M059J (cell line): ENCODE measurements at places on chromosomes 1 and 21.

- peak; percentile 67 for DNase-seq
Observed at GRCh38 chr1:198713081-198713480, 74.2 kb downstream of the PTPRC start.

DNA sequence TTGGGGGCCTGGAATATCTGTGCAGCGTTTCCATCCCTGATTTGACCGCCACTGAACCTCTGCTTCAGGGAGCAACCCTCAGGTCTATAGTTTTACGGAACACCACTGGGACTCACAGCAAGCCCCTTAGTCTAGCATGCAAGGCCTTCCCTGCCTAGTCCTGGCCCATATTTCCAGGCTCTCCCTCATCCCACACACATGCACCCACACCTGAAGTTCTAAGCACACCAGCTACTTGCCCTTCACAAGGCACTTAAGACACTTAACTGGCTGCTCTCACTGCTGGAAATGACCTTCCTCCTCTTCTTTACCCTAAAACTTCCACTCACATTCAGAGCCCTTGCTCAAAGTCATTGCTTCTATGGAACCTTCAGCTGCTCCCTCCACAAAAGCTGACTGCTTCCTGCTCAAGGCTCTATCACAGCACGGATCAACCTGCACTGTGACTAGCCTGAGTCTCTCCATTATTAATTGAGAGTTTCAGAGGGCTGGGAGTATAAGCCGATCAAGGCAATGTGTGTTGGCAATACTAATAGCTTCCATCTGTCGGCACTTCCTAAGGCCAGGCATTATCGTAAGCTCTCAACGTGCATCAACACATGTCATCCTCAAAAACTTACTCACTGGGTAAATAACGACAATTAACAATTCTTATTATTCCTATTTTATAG, 84.3 kb downstream of the RRAGC start:
- no peak for DNase-seq

DNA sequence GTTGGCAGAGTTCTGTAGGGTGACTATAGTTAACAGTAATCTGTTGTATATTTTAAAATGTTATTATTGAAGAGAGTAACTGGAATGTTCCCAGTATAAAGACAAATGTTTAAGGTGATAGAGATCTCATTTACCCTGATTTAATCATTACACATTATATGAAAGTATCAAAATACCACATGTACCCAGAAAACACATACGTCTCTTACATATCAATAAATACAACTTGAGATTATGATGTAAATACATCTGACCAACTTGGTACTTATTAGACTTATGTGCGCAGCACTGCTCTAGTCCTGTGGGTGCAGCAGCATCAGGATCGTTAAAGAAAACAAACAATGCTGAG, 670 bp upstream of the PARK7 start:
- no peak for DNase-seq

DNA sequence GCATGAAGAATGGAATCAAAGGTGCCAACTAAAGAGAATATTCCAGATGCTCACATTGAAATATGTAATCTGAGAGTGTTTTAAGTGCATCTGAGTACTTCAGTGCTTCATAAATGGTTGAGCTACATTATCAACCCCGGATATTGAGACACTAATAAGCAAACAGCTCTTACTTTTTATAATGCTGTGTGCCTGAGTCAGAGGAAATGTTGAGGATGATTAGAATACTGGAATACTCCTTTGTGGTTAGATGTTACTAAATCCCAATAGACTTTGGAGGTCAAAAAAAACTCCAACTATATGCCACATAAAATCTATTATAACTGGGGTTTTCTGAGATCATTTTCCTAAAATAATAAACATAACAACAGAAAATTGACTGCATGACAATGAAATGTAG, 12.5 kb upstream of the KCNA3 start:
- peak; percentile 54 for DNase-seq

DNA sequence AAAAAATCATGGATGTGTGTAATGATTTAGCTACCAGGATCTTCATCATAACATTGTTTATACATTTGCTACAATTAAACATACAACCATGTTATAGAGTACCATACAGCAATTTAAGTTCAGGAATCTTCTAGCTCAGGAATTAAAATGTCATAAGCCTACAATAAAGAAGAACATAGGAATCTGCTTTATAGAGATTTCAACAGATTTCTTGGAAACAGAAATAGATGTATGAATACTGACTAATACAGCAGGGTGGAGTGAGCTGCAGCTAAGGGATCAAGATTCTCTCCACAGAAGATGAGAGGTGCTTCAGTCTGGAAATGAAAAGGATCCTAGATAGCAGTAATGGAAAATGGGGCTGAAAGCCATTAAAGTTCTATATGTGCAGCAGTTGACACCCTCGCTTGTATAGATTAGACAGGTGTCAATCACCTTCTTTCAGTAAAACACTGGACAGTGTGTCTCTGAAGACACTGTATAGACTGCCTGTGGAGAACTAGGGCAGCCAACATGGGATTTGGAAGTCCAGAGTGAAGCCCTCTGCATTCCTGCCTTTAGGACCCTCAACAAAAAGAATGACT, 73.9 kb downstream of the DNTTIP2 start:
- peak; percentile 37 for DNase-seq

DNA sequence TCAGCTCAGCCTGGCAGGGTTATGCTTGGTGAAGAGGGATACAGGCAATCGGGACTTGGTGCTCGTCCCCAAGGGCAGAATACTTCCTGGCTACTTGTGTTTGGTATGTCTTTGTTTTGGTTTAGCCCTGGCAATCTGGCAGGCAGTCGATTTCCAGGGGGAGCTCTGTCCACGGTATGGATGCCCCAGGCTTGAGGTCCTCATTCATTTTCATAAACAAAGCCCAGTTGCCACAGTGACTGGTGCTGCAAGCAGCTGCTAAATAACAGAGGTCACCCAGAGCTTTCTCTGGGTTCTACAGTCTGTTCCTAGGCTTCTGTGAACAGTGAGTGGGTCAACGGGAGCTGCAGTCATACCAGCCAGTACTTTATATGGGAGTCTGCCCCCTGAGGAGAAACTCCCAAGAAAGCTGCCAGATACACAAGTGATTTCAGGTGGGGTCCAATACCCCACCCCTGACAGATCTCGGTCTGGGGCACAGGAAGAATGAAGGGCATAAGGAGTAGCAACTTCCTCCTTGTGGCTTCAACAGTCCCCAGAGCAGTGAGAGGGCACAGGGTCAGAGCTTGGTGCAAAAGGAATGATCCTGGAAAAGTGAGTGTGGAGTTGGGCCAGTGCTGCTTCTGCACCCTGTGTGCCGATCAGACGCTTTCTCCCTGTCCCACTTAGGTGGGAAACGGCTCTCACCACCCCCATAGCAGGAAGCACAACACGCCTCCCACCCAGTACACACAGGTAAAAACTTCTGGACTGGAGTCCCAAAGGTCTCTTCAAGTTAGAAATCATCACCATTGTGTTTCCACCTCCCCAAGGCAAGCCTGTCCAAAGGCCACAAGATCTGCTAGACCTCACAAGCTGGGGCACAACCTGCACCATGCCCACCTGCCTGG, 55.5 kb downstream of the TGFBR3 start:
- peak; percentile 97 for DNase-seq

DNA sequence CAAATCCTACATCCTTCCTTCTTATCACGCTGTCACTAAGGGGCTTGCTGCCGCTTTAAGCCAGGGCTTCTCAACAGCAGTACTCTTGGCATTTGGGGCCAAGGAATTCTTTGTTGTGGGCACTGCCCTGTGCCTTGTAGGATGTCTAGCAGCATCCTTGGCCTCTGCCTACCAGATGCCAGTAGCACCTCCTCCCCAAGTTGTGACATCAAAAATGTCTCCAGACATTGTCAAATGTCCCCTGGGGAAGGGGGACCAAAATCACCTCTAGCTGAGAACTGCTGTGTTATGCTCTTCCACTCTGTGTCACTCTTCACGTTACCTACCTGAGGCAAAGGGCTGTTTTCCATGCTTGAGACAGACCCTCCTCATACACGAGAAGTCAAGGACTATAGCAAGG, 400.3 kb upstream of the POU3F1 start:
- no peak for DNase-seq

GRCh38 chr1:16727190-16728111, 12.9 kb upstream of the RNU1-4 start:
- DNase-seq = peak; percentile 49

DNA sequence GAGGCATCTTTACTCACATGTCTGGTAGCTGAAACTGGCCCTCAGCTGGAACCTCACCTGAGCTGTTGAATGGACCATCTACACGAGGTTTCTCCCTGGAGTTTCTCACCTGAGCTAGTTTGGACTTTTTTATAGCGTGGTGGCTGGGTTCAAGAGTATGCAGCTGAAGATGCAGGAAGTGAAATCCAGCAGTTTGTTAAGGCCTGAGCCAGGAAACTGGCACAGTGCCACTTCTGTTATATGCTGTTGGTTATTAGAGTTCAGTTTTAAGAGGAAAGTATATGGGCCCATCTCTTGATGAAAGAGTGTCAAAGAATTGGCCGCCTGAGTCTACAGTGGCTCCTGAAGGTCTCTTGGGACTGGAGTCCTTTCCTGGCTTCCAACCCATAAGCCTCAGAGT, 35.6 kb downstream of the STUM start:
- no peak for DNase-seq

GRCh38 chr21:43739621-43740435, 20.9 kb downstream of the PDXK start:
- no peak for DNase-seq

DNA sequence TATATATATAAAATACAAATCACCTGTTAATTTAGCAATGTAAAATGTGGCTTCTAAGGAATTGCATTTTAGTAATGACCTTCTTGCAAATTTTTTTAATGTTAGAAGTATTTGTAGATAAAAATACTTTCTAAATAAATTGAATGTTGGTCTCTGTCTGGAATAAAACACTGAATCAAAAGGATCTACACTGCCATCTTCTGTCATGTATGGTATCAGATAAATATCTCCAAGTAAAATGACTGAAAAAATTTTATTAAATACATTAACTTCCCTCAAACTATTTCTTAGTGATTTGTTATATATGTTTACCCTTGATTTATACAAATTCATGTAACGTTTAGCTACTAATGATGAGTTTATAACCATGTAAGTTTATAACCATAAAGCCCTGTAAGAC, 2029.3 kb downstream of the MRPL39 start:
- no peak for DNase-seq

- DNase-seq = no peak
Observed at GRCh38 chr1:50418600-50419109, 4.6 kb downstream of the DMRTA2 start.

GRCh38 chr21:40333731-40334130, 466.5 kb downstream of the PCP4 start:
- DNase-seq = no peak

DNA sequence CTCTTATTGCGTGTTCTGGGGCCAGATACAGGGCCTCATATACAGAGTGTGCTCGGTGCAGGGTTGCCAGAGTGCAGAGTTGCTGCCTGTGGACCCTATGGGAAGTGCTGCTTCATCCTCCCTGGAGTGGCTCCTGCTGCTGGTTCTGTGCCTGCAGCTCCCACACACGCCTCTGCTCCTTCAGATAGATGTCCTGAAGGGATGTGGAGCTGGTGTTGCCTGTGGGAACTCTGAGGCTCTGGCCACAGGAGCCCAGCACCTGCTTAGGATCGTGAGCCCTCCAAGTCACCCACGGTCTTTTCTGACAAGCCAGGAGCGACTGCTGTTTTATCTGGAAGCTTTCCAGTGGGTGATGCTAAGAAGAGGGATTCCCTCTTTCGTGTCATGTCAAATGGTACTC, 120.5 kb downstream of the CAMTA1 start:
- no peak for DNase-seq
